DMS53 (cell line): ENCODE measurements at places on chromosomes 16 and 17.
A peak's percentile ranks its signal among the peaks of the same experiment; 100 is the strongest.

GRCh38 chr17:4032738-4033137 lies 68.5 kb upstream of the ATP2A3 start:
- peak; percentile 52 for DNase-seq

DNA sequence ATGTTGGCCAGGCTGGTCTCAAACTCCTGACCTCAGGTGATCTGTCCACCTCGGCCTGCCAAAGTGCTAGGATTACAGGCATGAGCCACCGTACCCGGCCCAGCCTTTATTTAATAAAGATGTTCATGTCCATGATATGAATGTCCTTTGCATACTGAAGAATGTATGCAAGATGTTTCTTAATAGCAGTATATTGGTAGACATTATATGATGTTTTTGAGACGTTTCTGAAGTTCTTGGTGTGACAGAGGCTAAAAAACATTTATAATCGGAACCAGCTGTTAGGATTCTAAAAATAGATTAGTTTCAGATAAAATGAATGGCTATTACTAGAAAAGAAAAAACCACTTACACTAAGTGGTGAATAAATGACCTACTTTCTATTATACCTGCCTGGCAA lies 11.8 kb downstream of the PDZD9 start:
- DNase-seq, result no peak

- DNase-seq, result peak; percentile 42
Measured at GRCh38 chr16:24838554-24839266, 7.1 kb upstream of the SLC5A11 start.

DNA sequence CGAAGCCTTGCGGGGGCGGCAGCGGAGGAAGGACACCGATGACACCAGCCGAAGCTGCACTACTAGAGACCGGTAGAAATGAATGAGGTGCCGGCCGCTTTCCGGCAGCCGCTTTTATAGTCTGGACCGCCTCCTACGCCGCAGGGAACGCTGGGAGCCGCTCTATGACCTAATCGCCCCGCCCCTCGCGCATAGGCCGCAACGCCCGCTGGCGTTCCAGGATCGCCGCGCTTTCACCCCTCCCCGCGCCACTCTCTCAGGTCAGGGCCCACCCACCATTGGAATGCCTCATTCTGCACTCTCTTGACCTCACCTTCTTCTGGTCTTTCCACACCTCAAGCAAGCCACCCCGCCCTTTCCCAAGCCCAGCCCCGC lies at the start of gene DDX5:
Gene DDX5, minus strand, starts transcription at position 89 of the 375 bp plus-strand sequence. CDS start 170 bp downstream, outside the sequence.
- peak; percentile 98 for DNase-seq
